ENCODE measurements at places on chromosomes 12 and 14.

DNA sequence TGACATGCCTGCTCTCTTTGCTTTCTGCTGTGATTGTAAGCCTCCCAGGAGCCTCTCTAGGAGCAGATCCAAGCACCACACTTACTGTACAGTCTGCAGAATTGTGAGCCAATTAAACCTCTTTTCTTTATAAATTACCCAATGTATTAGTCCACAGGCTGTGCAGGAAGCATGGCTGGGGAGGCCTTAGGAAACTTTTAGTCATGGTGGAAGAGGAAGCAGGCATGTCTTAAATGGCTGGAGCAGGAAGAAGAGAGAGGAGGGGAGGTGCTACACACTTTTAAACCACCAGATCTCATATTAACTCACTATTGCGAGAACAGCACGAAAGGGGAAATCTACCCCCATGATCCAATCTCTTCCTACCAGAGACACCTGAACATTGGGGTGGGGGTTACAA, 108.9 kb downstream of the DERA start:
- no peak for DNase-seq

- DNase-seq, result no peak
Observed at GRCh38 chr12:80936642-80937390, 918 bp downstream of the LIN7A start.

GRCh38 chr14:43687921-43688320, 819.2 kb downstream of the FSCB start:
- no peak for DNase-seq

- no peak for DNase-seq
Observed at GRCh38 chr14:82710267-82710841, 1176.7 kb upstream of the SEL1L start.

- DNase-seq, result no peak
Observed at GRCh38 chr12:78392918-78393317, 471.7 kb upstream of the SYT1 start.

DNA sequence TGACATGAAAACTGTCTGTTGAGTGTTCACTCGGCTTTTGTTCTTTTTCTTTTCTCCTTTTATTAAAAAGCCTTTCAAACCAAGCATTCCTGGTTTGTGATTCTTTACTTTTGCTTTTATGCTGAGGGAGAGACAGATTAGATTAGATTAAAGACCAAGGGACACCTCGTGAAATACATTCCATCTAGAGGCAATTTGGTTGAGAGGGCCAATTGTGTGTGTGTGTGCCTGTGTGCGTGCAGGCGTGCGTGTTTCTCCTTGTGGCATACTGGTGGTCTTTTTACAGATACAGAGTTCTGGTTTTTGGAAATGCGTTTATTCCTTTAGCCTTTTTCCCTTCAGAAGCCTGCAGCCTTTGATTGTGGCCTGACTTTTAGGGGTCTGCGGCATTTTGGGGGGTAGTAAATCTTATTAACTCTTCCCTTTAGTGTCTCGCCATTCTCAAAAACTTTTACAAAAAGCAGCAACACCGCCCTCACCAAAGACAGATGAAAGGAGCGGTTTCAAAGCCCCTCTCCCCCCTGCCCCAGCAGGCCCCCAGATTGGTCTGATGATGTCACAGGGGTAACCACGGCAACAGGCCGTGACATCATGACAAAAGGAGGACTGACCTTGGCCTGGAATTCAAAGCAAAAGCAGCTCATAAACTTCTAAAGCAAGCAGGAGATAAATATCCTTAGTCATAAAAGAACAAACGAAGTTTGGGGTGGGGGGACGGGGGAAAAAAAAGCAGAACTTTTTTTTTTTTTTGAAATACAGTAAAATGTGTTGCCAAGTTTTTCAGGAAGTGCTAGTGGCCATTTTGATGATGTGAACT, 84.1 kb upstream of the TBX3 start:
- DNase-seq, result no peak

GRCh38 chr12:90331262-90331661, 622.6 kb upstream of the ATP2B1 start:
- DNase-seq, result no peak

DNA sequence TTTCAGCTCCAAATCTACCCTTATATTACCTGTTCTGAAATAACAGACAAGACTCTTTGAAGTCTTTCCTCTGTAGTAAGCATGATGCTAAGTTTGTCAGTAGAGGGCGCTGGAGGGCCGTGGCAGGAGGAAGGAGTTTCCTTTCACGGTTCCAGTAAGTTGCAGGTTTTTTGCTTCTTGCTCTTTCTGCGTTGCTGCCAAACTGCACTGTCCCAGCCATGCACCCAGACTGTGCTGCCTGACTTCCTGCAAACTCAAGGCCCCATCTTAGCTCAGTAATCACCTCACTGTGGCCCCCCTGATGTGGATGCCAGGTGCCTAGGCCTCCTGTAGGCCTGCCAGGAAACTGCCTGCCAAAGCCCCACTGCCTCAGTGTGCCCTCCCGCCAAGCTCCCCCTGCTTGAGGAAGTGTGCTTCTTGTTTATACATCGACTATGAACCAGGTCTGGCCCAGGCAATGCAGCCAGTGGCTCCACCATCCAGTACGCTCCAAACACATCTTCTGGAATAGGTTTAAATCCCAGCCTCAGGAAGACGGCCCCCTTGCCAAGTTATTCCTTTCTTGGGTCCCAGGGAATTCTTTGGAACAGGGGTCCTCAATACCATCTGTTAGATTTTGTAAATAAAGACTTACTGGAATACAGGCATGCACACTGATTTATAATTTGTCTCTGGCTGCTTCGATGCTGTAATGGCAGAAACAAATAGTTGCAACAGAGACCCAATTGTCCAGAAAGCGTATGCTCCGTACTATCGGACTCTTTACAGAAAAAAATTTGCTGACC, 193.7 kb upstream of the LRIG3 start:
- peak; percentile 5 for DNase-seq

GRCh38 chr12:48946205-48946604, 11.1 kb downstream of the ARF3 start:
- no peak for DNase-seq

- DNase-seq, result no peak
Observed at GRCh38 chr12:62618930-62619329, 152.3 kb downstream of the MON2 start.

DNA sequence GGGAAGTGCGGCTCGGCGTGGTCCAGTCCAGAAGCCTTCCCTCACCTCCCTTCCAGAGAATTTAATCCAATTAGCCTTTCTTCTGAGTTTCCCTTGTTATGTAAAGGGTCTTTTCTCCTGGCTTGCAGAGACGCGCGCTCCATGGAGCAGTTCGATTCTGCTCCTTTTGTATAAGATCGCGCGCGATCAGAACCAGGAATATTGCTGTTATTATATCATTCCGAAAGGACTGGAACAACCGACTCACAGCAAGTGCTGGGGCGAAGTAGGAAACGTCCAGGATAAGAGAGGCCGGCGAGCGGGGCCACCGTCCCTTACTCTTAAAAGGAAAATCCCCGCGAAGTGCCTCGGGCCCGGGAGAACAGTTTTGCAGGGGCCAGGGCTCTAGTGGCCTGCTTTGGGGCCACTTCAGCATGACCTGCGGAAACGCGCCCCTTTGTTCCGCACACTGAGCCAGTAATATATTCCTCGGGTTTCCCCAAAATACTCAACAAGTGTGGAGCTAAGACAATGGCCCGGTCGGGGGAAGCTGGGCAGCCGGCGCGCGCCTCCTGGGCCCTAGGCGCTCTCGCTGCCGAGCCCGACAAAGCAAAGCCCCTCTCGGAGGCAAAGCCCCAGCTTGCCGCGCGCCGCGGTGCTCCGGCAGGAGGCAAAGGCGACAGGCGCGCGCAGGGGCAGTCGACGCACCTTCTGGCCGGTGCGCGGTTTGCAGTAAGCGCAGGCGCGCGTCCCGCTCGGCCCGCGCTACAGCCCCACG, 2.9 kb downstream of the RFX4 start:
- no peak for DNase-seq

DNA sequence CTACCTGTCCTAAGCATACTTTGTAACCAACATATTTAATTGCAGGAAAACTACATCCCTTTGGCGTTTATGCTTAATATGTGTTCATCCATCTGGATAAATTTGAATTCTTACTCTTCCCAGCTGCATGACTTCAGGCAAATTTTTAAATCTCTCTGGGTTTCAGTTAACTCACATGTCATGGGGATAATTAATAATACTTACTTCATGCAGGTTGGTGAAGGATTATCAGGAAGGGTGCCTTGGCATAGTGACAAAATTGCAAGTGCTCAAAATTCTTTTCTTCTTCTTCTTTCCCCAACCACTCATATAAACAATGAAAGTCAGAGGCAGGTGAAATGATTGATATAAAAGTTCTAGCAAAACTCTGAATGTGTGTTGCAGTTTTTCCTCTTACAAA, 15.9 kb downstream of the SYT10 start:
- DNase-seq, result no peak

GRCh38 chr12:105765053-105766014, 373.4 kb downstream of the NUAK1 start:
- DNase-seq, result no peak

DNA sequence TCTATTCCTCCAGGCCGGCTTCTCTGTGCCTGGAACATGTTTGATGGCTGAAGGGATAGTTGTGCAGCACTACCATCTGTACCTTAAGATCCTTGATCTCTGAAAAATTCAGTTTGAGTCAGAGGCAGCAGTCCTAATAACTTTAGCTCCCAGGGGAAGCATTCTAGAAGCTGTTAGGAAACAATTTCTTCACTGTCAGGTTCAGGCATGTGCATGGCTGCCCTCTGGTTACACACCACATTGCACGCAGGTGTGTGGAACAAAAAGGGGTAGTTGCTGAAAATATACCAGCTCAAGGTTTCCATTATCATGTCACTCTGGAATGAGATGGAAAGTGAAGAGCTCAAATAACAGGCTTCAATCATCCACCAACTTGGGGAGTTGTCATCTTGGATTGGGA, 80.1 kb downstream of the CHST11 start:
- no peak for DNase-seq

DNA sequence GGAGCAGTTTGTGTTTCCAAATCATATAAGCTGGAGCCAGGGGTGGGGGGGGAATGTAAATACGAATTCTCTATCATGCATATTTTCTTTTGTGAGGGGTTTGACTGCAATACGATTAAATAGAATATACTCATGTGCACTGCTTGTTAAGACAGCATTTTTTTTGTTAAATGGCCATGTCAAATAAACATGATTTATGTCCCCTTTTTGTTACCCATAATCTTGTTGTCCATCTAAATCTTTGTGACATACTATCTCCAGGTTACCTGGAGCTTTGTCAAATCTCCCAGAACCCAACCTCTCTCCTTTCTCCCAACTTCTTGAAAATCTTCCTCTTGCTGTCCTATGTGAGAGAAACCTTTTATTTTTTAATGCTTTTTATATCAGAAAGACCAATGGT, 233.1 kb downstream of the SLC25A21 start:
- no peak for DNase-seq

DNA sequence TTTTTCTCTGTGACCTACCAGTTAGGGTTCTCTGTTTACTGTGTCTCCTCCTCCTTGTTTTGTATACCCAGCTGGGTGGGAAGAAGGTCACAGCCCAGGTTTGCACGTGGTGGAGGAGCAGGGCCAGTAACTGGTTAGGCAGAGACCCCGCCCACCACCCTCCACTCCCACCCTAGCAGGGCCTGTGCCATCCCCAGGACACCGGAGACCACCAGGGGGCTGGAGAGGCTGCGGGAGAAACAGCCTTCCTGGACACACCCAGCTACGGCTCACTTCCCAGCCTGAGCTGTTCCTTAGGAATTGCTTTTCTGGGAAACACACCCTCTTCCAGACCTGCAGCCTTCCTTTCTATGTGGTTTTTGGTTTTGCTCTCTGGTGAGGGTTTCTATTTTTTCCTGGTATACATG, 21.1 kb downstream of the BDKRB2 start:
- DNase-seq, result no peak

- no peak for DNase-seq
Observed at GRCh38 chr12:123941624-123942237, 30.9 kb downstream of the CCDC92 start.

DNA sequence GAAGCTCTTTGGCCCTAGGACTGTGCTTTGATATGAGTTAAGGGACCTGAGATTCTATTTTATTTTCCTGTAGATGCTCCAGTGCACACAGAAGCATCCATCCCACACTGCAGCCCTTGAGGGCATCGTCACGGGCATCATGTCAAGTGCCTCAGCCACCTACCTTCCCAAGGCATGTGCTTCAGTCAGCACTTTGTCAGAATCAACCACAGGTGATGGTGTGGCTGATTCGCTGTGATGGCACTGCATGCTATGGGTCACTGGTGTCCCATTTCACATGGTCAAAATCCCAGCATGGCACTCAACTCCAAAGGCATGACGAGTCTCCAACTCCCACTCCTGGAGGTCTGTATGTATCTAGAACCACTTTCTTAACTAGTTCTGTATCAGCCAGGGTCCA, 100.8 kb downstream of the AACS start:
- no peak for DNase-seq

GRCh38 chr14:89349171-89350008, 67.6 kb downstream of the FOXN3 start:
- DNase-seq, result no peak

DNA sequence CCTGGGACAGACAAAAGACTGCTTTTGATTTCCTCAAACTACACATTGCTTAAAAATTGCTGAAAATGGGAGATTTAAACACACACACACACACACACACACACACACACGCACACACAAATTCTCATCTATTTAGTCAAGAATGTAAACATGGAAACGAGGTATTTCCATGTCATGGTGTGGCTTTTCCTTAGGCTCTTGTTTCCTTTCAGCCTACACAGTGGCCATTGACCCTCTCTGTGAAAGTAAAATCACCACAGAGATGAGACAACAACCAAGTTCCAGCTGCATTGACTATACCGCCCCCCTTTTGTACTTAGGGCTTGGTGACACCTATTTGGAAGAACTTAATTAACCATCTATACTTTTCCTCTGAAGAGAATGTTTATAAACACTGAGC, 41.9 kb downstream of the TTC8 start:
- no peak for DNase-seq

DNA sequence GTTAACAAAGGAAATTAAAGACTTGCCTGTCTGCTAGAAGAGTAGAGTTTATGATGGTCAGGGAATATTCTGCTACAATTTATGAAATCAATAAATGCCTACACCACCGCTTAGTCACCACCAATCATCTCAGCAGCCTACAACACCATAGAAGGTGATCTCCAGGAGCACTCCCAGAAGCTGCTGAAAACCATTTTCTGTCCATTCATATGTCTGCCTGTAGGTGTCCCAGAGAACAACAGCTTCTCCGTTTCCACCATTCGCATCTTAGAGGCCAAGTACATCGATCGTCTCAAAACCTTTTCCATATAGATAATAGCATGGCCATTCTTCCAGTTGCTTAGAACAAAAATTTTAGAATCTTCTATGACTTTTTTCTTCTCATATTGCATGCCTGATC, 303.4 kb downstream of the KCNC2 start:
- DNase-seq, result no peak

DNA sequence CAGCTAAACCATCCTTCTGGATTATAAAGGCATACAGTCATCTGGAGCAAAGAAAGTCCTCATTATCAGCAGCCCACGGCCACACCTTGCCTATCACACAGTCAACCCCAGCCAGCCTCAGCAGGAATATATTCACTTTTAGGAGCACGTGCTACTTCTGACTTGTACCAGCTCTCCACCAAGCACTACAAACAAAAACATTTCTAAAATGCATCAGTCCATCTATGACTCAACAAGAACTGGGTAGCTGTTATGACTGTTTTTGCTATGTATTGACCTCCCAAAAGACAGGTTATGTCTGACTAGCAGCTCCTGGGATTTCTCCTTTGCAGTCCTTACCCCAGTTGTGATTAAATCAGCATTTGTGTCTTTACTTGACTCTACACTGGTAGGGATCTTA, 31.2 kb downstream of the NUAK1 start:
- no peak for DNase-seq

GRCh38 chr12:69328426-69328825, 19.8 kb upstream of the LYZ start:
- no peak for DNase-seq
